ENCODE measurements at places on chromosomes 7 and 10.

DNA sequence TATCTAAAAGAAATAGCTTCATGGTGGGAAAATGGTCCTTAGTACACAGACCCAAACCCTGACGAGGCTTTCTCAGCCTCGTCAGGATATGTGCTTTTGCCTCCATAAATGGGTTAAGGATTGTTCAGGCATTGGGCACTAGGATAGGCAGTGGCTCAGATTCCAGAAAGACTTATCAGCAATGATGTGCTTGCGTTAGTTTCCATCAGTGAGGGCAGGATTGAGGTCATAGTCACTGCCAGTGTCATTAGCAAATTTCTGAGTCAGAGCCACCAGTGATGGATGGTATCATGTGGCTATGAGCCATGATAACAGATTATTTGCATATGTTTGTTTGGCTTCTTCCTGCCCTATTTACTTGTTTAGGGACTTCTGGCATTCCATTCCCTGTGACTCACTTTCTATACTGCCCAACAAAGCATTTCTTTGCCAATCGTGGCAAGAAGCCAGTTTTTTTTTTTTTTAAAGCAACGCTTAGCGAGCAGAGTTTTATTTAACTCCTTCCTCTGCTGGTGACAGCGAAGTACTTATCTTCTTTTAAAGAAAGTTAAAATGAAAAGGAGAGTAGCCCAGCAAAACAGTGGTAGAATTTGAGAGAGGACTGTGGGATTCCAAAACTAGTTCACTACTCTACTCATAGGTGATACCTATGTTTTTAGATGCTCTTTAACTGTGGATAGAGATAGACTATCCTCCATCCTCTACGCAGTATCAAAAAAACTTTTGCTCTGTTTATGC is 44.4 kb downstream of the MYPN start:
- no peak for DNase-seq

DNA sequence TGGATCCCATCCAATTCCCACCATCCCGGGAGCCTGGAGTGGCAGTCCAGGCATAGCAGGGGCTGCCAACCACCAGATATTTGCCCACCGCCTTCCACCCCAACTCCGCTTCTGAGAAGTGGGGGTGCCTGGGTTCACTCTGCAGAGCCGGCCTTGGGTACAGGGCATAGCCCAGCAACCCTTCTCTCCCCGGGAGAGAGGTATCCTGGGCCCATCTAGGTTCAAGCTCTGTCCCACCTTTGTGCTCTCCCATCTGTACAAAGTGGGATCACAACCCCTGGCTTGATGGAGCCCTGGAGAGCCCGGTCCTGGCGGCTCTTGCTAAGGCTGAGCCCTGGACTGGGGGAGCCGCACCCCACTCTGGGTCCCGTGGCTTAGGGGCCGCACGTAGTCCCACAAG is 12.2 kb downstream of the MICALL2 start:
- no peak for DNase-seq

- no peak for DNase-seq
These were observed 209.9 kb downstream of the BBS9 start for GRCh38 chr7:33339074-33339790.

GRCh38 chr7:32178677-32179366 is 108.6 kb upstream of the PDE1C start:
- no peak for DNase-seq

GRCh38 chr7:5387711-5388245 is 35.9 kb downstream of the TNRC18 start:
- DNase-seq = no peak

DNA sequence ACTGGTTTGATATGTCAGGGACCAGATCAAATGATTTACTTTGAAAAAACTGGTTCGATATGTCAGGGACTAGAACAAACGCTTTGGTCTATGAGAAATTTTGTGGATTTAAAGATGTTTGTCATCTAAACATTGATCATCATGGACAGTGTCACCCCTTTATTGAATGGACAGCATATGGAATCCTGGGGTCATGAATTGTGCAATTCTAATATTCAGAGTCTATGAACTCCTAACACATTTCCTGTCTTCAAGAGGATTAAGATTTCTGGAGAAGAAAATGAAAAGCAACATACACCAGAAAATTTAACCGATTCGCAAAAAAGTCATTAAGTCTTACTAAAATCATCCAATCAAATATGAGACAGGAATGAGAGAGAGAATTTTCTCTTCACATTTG is 106.4 kb upstream of the FAM133B start:
- DNase-seq = no peak

- DNase-seq = no peak
These were observed 80.5 kb upstream of the PPIF start for GRCh38 chr10:79266543-79267312.
